ENCODE measurements at places on chromosomes 1 and 21. TPM values are rescaled to one million over a fixed set of nuclear protein-coding genes. Genes with fewer than 3 reads are reported as not detected.
A peak's percentile ranks its signal among the peaks of the same experiment; 100 is the strongest.

GRCh38 chr1:6688757-6689156, 12.9 kb downstream of the DNAJC11 start:
- no peak overlapping the region for H3K4me3 ChIP-seq
- DNase-seq: no peak
- no peak overlapping the region for H3K27ac ChIP-seq
- H3K27me3 ChIP-seq: no peaks in the 10 kb centered on the region

DNA sequence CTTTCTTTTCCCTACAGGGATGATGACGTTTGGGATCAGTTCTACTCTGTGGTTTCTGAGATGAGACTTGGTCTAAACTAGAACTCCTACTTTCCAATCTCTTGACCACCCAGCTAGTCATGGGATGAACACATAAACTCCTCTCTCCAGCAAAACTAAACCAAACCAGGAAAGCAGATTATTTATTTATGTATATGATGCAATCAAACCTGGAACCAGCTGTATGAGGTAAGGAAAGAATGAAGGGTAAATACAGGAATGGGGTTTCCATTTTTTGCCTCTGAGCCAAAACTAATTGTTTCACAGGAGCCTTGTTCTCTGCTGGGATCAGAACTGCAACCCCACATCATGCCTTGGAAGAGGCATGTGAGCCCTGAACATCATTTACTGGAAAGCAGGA, 3.3 kb upstream of the AGT start:
- H3K36me3 ChIP-seq: no peaks in the 10 kb centered on the region
- peaks cover 30% of the 10 kb centered on the region for H3K4me1 ChIP-seq
- no peak overlapping the region for H3K27ac ChIP-seq
- no peak overlapping the region for H3K4me3 ChIP-seq
- no peaks in the 10 kb centered on the region for H3K27me3 ChIP-seq

- H3K4me3 ChIP-seq: no peak overlapping the region
- H3K27ac ChIP-seq: no peak overlapping the region
- no peak for DNase-seq
- H3K27me3 ChIP-seq: no peaks in the 10 kb centered on the region
These were observed 125.2 kb downstream of the COQ8A start for GRCh38 chr1:227065311-227065710.

DNA sequence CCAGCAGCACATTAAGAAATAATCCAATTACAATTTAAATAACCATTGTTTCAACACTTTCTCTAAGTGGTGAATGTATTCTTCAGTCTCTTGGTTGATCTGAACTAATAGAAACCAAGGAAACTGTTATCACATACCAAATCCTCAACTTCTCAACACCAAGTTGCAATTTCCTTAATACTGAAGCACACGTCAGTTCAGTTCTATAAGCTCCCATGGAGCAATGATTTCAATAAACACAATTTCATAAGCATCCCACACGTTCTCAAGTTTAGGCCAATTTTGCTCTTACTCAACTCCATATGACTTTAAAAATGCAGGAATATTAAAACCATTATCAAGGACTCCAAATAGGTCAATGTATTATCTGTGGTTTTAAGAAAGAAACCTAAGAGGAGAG, 5.8 kb upstream of the ERG start:
- peak overlapping the region; percentile 34 for H3K4me3 ChIP-seq
- no peaks in the 10 kb centered on the region for H3K27me3 ChIP-seq
- H3K4me1 ChIP-seq: peaks cover 43% of the 10 kb centered on the region
- H3K36me3 ChIP-seq: no peaks in the 10 kb centered on the region
- H3K27ac ChIP-seq: peak overlapping the region; percentile 62

DNA sequence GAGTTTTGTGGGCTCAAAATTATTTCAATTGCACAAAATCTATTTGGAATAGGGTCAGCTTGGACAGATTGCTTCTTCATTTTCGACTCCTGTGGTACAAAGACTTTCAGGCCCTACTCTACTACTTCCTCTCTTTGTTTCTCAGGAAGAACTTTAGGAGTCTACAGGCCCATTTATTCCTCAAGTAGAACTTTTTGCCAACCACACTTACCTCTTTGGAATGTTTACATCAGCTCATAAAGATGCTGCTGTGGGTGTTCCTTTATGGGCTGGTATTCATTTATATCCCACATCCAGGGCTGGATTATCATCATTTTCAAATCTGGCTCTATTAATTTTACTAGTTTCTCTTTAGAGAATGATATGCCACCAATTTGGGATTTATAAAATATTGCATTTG, 46.3 kb upstream of the TNFSF18 start:
- no peaks in the 10 kb centered on the region for H3K36me3 ChIP-seq
- DNase-seq: no peak
- H3K4me1 ChIP-seq: no peaks in the 10 kb centered on the region
- no peaks in the 10 kb centered on the region for H3K27me3 ChIP-seq
- no peak overlapping the region for H3K27ac ChIP-seq
- H3K4me3 ChIP-seq: no peak overlapping the region

- H3K4me3 ChIP-seq: no peak overlapping the region
- no peaks in the 10 kb centered on the region for H3K27me3 ChIP-seq
- peak overlapping the region; percentile 53 for H3K27ac ChIP-seq
These were observed 8.8 kb downstream of the ASAP3 start for GRCh38 chr1:23475134-23475628.

ASCL5 gene
- total RNA-seq: not detected

All from left ventricle myocardium inferior (tissue), 1 donor.